ENCODE measurements at places on chromosomes 5 and 9.

- DNase-seq, result no peak
These were observed 15.0 kb downstream of the MAMDC2 start for GRCh38 chr9:70058569-70059116.

DNA sequence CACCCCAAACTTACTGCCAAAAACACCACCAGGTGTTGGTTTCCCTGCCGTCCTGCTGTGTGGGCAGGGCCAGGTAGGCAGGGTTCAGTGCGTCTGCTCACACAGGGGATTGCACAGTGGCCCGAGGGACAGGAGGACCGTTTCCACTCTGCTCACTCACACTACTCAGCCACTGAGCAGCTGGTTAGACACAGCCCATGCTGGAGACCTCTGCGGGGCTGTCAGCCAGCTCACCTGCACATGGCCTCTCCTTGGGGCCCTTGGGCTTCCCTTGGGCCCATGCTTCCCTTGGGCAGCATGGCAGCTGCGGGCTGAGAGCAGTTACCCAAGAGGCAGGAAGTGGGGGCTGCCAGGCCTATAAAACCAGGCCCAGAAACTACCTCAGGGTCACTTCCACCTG, 79.0 kb downstream of the SYK start:
- no peak for DNase-seq

DNA sequence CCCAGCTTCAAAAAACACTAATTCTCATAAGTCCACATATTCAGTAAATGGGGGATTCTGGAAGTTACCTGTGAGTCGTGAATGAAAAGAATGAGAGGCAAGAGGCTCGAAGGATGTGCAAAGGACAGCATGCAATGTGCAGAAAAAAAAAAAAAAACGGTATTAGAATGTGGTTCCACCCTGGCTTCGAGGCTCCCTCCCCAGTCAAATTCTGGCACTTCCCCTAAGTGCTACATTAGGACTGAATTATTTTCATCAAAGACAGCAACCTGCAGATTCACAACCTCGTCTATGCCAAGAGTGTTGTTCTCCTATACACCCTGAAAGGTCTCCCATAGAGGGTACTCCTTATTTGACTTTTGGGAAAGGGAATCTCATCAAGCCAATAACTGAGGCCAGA, 16.5 kb downstream of the CAPSL start:
- no peak for DNase-seq

GRCh38 chr9:99079542-99079941, 25.4 kb upstream of the TGFBR1 start:
- no peak for DNase-seq

- no peak for DNase-seq
These were observed 36.2 kb downstream of the VAV2 start for GRCh38 chr9:133955821-133956411.

GRCh38 chr9:116628716-116629115, 58.4 kb upstream of the TRIM32 start:
- no peak for DNase-seq

- DNase-seq, result no peak
These were observed 4.7 kb downstream of the CXXC5 start for GRCh38 chr5:139652788-139653241.

DNA sequence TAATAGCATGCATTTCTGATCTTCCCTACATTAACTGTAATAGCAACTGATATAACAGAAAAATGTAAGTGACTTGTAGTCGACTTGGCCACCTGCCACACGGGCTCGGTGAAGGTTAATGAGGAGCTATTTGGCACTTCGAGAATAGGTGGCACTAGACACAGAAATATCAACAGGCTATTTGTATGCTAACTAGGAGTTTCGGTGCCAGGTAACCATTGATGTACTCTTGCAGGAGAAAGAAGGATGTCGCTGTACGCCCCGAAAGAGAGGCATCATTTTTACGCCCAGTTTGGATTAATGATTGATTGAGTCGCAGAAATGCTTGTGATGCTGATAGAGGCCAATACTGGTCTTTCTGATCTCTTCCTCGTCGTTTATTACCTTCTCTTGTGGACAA, 516 bp upstream of the DMRT2 start:
- no peak for DNase-seq

DNA sequence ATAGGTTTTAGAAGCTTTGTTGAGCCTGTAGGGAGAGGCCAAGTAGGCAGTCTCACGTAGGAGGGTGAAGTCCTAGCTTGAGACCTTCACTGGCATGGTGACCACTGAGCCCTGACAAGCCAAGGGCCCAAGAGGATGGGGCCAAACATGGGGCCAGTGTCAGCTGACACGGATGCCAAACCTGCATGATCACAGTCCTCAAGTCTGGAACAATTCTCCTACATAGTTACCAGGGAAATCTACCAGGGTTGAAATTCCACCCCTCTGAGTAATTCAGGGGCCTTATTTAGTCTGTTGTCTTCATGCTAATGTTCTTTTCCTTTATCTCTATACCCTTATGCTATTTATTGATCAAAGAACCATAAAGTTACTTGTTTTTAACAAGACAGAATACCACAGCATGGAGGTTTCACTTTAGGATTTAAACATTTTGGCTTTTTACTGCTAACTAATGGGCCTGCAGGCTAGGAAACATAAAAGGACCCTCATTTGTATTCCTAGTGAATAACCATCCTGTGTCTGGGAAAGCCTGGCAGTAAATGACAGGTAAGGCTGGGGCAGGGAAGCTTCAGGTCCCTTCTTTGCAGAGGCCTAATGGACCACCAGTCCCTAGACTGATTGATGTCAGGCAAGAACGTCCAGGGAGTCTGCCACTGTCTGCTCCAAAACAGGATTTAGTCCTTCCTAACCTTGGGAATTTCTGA, 140.8 kb downstream of the FGF1 start:
- DNase-seq, result no peak
